ENCODE measurements at places on chromosomes 5 and 9.

- DNase-seq: no peak
Observed at GRCh38 chr5:141617128-141617527, 1.7 kb downstream of the DIAPH1 start.

GRCh38 chr5:163502521-163502920, 2.9 kb upstream of the MAT2B start:
- DNase-seq: no peak

- no peak for DNase-seq
Observed at GRCh38 chr5:61486476-61486875, 154.4 kb downstream of the ZSWIM6 start.

- peak; percentile 23 for DNase-seq
Observed at GRCh38 chr9:88173378-88173999, 35.2 kb upstream of the SPATA31C2 start.

- DNase-seq: no peak
Observed at GRCh38 chr5:35313291-35313690, 83.0 kb upstream of the PRLR start.

DNA sequence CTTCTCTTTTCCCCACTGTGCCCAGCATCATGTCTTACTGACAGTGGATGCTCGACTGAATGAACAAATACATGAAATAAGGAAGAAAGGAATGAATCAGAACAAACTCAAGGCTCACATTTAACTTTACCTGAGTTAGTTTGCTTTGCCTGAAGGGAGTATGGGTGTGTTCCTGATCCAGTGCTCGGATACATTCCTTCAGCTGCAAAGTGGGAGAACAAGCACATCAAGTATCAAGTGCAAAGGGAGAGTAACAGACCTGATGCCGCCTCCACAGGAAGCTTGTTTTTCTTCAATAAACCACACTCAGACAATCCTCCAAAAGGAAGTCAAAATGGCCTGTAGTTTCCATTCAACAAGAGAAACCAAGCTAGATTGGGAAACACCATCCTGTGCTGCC, 66.1 kb downstream of the KIF24 start:
- no peak for DNase-seq

- DNase-seq: no peak
Observed at GRCh38 chr5:150788977-150789376, 10.4 kb downstream of the SMIM3 start.

- no peak for DNase-seq
Observed at GRCh38 chr5:142845402-142845921, 75.3 kb downstream of the ARHGAP26 start.

DNA sequence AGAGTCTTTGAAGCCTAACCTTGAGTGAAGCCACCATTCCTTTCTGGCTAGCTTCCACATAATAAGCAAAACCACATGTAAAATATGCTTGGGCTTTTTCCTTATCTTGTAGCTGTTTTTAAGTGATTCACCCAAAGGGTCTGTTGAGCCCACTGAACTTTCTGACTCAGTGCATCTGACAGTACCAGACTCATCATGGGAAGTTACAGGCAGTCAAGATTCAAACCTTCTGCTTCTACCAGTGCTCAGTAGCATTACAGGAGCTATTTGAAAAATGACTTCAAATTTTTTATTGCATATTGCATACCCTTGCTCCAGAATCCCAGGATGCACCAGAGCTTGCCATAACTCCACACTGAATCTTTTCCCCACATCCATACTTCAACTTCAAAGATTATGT, 87.5 kb upstream of the PTPRD start:
- no peak for DNase-seq

- peak; percentile 44 for DNase-seq
Observed at GRCh38 chr9:128034821-128035652, 32.1 kb downstream of the NAIF1 start.

DNA sequence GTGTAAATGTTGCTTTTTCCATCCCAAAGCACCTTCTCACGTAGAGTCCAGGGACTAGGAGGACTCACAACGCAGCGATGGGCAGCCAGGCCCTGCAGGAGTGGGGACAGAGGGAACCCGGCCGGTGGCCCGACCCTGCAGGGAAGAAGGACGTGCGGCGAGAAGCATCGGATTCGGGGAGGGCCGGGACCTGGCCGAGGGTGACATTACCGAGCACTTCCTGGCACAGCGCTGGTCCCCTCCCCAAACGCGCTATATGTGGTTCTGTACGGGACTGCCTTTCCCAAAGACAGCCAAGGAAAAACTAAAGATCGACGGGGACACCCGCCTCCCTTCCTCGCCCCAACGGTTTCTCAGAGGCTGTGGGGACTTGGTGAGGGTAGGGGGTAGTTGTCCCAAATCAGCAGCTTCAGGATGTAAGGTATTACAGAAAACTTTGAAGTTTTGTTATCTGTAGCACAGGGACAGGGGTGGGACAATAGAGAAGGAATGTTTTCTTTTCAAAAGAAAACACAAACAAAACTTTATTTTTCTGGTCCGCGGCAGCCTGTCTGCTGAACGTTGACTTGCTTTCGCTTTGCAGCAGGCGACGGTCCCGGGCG, 887 bp upstream of the MAP3K1 start:
- DNase-seq: no peak

DNA sequence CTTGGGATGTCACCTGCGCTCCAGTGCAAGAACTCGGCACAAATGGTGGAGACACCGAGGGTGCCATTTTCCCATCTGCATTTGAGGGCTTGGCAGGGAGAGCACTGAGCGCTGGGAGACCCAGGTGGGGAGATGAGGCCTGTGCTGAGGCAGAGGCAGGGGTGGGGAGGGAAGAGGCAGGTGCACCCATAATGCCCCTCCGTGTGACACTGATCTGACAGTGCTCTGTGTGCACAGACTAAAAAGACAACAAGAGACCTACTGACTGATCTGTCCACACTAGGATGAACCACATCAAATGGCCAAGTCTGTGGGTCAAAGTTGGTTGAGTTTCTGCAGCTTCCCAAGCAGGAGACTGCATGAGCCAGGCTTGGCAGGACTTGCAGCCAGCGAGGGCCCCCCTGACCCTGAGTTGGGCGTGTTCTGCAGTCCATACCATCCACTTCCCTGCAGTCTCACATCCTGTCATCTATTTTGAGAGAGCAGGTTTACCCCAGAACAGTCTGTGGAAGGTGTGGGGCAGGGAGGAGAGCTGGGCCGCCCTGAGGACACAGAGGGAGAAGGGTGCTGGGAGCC, 41.9 kb downstream of the NEK6 start:
- no peak for DNase-seq

DNA sequence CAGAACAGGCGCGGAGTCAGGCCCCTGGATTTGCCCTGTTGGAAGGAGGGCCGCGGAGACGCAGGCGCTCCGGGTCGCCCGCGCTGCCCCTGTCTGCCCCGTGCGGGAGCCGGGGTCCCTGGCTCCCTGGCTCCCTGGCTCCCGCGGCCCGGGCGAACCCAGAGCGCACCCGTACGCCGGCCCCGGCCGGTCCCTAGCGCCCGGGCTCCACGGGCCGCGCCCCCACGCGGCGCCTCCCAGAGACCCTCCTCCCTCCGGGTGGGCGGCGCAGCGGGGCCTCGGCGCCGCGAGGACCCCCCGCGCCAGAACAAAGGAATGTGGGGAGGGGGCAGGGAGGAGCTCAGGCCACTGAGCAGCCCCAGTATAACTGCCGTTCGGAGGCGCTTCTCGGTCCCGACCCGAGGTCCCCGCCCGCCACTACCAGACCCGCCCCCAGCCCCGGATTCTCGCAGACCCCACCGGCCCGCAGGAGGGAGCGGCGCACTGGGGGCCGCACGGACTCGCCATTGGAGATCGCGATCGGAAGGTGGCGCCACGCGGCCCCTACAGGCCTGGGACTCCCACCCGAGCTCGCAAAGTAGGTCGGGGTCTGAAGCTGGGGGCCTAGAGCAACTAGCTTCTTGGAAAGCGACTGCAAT, 2.4 kb downstream of the NFIL3 start:
- no peak for DNase-seq

DNA sequence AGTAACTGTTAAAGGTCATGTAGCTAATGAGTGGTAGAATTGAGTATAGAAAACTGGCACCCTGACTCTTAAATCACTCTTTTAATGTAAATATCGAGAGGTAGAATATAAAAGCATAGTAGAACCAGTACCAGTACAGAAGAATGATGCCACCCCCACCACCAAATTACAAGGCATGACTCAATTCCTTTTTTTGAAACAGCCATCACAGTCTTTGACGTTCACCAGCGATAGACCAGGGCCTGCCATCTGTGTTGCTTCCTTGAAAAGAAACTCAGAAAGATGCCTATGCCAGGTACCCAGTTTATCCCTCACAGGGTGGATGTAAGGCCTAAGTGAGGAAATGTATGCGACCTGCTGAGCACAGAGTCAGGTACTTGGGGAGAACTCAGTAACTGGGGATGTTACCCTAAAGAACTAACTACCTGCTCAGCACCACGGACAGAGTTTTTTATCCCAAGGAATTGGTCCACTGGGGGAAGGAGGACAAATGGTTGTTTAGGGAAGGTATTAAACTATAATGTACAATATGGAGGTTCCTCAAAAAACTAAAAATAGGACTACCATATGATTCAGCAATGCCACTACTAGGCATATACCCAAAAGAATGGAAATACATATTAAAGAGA, 116.5 kb downstream of the BRINP1 start:
- DNase-seq: no peak

DNA sequence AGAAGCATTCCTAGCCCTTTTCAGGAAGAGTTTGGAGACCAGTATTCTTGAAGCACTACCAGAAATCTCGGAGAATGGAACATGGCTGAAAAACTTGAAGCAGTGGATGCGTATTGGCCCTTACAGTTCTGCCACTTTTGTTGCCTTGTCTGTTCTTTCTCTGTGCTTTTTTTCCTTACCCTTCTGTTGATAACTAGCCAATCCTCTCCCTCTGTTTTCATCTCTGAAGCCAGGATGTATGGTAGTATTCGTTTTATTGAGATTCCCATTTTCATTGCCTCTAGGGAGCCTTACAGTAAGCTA, 564 bp upstream of the CCNH start:
- DNase-seq: no peak

- no peak for DNase-seq
Observed at GRCh38 chr5:1068204-1068894, 43.5 kb downstream of the SLC12A7 start.

DNA sequence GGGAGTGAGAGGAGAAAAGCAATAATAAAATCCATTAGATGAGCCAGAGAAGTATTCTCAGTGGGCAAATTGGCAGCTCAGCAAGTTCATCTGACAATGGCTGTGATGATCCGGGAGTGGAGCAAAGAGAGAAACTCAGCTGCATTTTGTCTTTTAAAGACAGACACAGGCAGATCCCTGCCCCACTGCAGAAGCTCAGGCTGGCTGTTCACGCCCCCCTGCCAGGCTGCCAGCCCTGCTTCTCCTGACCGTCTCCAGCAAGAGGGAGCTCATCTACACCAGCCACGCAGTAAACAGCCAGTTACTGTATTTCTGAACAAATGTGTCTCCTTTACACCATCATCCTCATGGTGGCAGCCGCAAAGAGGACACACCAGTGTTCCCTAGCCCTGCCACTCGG, 114.3 kb upstream of the SARDH start:
- DNase-seq: no peak

- DNase-seq: no peak
Observed at GRCh38 chr9:124228516-124228915, 29.2 kb upstream of the NEK6 start.

DNA sequence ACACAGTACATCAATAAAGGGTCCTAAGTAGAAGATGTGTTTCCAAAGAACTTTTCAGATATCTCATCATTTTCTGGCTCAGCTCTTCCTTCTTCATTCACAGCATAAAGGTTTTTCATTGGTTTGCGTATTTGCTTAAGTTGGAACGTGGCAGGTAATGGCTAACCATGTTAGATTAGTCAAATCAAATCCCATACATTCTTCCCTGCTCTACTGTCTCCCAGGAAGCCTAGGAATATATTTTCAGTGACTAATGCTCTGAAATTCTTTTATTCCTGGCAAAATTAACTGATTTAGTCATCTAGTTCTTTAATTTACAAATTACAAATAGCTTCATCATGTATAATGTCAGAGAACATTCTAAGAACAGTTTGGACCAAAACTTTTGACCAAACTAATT, 99.6 kb upstream of the TMEM161B start:
- DNase-seq: no peak

GRCh38 chr5:53013857-53014256, 24.7 kb downstream of the ITGA2 start:
- DNase-seq: no peak

DNA sequence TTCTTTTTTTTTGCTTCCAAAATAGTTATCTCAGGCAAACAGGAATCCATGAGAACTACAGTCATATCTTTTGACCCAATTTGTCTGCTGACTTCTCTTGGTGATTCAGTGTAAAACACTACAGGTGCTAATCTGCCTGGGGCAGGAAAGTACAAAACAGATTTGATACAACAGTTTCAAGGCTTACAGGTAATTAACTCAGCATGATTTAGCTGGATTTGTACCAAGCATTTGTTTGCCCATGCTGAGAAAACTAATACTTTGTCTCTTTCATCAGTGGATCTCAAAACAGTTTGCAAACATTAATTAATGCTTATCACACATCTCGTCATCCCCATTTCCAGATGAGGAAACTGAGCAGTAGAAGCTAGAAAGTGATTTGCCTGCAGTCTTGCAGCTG, 312.5 kb upstream of the SEMA6A start:
- no peak for DNase-seq

Data from stimulated activated CD8-positive, alpha-beta memory T cell treated with anti-CD3 and anti-CD28 coated beads, Interleukin-12 subunit alpha, Interleukin-12 subunit beta, amount 100 ng/mL, for 1 hour (primary cell).